CD4-positive, CD25-positive, alpha-beta regulatory T cell (primary cell): ENCODE measurements at places on chromosomes 13 and 19. TPM values are rescaled to one million over a fixed set of nuclear protein-coding genes. Genes with fewer than 3 reads are reported as not detected.
A peak's percentile ranks its signal among the peaks of the same experiment; 100 is the strongest.

- no peak for DNase-seq
Observed at GRCh38 chr13:64274481-64275217, 2859.0 kb upstream of the PCDH20 start.

IRGC gene
- not detected for total RNA-seq

APOC4 gene
- total RNA-seq = not detected

COLGALT1 gene
- 40.6 TPM for total RNA-seq

DNA sequence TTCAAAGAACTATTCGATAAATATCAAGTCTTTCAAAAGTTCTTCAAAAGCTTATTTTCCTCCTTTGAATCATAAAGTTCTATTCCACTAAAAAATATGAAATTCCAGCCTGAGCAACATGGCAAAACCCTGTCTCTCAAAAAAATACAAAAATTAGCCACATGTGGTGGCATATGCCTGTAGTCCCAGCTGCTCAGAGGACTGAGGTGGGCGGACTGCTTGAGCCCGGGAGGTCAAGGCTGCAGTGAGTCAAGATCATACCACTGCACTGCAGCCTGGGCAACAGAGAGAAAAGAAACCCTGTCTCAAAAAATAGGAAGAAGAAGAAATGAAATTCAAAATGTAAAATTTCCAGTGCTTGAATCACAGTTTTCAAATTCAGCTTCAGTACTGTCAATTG lies 24.6 kb downstream of the CAB39L start:
- DNase-seq = no peak

DNA sequence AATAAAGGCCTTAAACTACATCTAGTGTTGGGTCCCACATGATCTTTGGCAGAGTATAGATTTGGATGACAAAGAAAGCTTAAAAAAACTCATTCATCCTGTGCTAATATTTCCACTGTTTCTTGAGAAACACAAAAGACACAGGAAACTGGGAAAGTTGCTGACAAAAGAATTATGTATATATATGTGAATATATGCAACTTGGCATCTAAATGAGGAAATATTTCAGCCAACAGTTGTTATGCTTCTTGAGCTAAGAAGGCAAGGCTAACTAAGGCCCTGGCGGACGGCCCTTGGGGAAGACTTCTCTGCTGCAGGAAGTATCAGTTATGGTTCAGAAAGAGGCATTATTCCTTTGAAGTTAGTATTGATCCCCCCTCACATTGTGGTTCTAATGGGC lies 491.8 kb downstream of the DIAPH3 start:
- no peak for DNase-seq

CCDC159 gene
- 66.5 TPM for total RNA-seq

DNA sequence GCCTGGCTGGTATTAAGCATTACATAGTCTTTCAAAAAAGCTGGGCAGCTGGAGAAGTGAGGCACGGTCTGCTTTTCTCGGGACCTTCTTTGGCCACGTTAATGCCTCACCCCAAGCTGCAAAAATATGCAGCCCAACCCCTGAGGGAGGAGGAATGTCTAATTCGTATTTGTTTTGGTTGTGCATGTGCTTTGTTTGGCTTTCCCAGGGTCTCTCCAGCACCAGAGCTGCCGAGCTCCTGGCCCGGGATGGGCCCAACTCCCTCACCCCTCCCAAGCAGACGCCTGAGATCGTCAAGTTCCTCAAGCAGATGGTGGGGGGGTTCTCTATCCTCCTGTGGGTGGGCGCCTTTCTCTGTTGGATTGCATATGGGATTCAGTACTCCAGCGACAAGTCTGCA lies 7.9 kb downstream of the ATP12A start:
- no peak for DNase-seq

CCDC8 gene
- not detected for total RNA-seq

GRCh38 chr19:40380199-40381037 lies 9.6 kb downstream of the HIPK4 start:
- no peak for DNase-seq

DNA sequence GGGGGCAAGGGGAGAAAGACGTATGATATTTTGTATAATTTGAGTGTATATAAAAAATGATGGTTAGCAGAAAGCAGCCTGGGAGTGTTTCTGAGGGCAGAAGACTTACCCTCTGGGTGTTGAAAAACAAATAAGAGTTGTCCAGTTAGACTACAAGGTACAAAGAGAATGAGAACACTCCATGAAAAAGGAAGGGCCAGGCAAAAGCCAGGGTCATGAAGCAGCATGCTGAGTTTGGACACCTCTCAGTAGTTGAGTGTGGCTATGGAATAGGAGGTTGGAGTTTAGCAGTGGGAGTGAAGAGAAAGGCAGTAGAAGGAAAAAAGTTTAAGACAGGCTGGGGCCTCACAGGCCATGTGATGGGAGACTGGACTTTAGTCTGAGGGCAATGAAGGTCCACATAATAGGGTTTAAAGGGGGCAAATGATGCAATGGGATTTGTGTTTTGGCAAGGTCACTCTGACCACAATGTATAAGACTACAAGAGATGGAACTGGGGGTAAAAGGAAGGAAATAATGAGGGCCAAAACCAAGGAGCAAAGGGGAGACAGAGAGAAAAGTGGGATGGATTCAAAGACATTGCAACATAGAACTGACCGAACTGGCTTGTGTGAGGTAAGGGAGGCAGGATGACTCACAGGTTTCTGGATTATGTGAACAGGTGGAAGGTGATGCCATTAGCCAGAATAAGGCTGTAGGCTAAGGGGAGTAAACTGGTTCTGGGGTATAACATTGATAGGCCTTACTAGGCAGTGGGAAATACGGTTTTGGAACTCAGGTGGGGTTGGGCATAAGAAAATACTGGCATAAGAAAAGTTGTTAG lies 76.6 kb downstream of the SERP2 start:
- DNase-seq = no peak

PPP1R15A gene
- 840 TPM for total RNA-seq

GRCh38 chr19:1494115-1494815 lies 3.3 kb downstream of the REEP6 start:
- no peak for DNase-seq

GRCh38 chr13:76790980-76791819 lies 95.0 kb downstream of the KCTD12 start:
- no peak for DNase-seq

GRCh38 chr13:48492096-48492440 lies 40.8 kb downstream of the RCBTB2 start:
- no peak for DNase-seq

NOVA2 gene
- not detected for total RNA-seq

DACT3 gene
- not detected for total RNA-seq

DNA sequence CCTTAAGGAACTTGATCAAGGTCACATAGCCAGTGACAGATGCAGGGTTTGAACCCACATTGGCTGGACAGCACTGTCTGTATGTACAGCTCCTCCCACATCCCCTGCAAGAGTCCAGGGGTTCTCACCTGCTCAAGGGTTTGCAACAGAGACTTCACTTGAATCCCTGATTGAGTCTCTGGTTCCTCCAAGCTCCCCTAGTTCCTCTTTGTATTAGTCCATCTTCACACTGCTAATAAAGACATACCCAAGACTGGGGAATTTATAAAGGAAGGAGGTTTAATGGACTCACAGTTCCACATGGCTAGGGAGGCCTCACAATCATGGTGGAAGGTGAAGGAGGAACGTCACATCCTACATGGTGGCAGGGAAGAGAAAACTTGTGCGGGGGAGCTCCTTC lies 72.8 kb upstream of the CLDN10 start:
- DNase-seq = no peak

DNA sequence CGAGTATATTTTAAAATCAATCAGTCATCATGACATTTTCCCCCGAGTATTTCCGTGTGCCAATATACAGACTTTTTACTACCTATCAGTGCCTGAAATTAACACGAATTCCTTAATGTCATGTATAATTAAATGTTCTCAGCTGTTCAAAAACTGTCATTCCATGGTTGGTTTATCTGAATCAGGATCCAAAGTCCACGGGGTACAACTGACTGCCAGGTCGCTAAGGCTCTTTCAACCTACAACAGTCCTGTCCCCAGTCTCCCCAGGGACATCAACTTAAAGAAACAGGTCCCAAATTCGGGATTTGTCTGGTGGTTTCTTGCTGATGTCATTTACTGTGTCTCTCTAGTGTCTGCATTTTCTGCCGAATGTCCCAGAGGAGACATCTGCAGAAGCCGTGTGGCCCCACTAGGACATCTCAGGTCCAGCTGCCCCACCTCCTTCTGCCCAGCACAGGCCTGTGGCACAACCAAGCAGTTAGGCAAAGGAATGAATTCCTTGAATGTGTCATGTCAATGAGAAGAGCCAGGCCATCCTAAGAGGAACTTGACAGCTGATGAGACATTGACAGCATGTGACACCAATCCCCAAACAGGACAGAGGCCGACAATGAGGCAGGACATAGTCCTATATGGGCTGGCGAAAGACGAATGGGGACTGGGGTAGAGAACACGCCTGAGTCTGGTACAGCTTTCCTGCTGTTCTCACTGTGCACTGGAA lies 109.5 kb downstream of the STK24 start:
- DNase-seq = no peak

PCDH8 gene
- total RNA-seq = not detected

UBL3 gene
- 66.6 TPM for total RNA-seq

DNA sequence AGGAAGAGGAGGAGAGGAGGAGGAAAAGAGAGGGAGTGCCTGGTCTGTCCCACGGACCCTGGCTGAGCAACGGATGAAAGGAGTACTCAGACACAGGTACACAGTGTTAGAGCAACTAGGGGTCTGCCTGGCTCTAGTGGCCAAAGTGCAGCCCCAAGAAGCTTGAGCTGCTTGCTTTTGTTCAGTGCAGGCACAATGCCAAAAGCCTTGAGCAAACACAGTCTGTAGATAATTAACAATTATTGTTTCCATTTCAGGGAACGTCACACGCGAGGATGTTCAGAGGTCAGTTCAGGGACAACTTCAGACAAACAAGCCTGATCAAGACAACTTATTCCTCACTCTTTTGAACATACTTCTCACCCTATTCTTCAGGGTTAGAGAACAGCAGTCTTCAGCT lies 32.2 kb upstream of the ZNF726 start:
- no peak for DNase-seq

DNA sequence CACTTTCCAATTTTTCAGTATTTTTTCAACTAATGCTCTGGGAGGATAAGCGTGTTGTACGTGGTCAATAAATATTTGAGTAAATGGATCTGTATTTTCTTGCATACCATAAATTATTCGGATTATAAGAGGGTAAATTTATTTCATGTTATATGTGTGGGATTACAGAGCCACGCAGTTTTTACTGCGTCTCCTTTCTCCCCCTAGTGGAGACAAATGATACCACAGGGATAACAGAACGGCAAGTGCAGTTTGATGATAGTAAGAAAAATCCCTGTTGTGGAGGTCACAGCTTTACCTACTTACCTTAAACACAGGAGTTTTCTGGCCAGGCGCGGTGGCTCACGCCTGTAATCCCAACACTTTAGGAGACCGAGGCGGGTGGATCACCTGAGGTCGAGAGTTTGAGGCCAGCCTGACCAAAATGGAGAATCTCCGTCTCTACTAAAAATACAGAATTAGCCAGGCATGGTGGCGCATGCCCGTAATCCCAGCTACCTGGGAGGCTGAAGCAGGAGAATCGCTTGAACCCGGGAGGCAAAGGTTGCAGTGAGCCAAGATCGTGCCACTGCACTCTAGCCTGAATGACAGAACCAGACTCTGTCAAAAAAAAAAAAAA lies 16.8 kb downstream of the MBD3L2B start:
- DNase-seq = peak; percentile 54

BRME1 gene
- 1.7 TPM for total RNA-seq

CYTH2 gene
- 46.7 TPM for total RNA-seq

ZNF320 gene
- 5.6 TPM for total RNA-seq

- DNase-seq = no peak
Observed at GRCh38 chr19:7926727-7927604, 1.0 kb upstream of the CTXN1 start.

PRRG2 gene
- total RNA-seq = 0.84 TPM

DNA sequence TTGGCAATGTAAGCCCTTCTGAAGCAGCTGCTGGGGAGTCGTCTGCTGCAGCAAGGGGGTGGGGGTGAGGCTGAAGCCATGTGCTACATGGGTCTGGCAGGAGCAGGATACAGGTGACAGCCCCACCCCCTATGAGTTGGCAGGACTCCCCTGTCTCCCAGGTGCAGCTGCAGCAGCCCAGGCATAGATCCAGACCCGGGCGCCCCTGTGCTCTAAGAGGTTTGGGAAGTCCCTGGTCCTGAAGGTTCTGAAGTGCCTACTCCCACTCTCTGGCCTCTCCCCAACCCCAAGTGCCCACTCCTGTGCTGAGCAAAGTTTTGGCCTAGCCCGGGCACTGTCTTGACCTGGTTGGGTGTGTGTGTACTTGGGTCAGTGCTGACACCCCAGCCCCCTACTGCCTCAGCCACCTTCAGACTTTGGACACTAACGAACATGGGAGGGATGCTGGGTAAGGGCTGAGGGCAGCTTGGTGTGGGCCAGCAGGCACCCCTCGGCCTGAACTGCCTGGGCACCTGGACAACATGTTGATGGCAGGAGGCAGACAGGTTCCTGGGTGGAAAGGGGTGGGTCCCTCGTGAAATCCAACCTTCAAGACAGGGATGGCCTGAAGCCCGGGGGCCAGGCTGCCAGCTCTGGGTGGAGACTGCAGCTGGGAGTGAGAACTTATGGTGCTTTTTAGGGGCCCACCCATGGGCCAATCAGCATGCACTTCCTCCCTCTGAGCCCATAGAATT lies 54.1 kb upstream of the SLITRK6 start:
- no peak for DNase-seq

DNA sequence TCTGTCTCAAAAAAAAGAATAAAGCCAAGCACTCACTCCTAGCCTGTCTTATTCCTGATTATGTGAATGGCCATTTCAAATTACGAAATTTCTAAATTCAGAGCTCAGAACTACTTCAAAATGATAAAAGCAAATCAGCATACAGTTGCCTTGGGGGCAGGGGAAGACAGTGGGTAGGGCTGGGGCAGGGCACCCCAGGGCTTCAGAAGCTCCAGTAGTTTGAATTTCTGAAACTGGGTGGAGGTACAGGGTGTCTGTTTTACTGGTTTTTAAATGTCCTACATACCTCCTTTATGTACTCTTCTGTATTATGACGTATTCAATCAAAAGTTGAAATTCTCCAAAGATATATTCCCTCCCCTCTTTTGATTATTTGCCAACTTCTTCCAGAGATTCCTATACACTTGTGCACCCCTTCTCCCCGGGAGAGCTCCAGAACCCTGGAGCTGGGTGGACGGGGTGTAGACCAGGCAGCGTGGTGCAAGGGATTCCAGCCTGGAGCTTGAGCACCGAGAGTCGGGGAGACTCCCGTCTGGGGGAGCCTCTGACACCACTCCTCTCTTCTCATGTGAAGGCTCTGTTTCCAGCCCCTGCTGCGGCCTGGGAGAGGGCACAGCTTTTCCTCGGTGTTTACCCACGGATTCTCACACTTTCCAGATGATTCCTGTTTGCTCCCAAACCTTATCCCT lies 84.7 kb upstream of the GPR183 start:
- DNase-seq = no peak

GRCh38 chr13:63206461-63206860 lies 1790.8 kb upstream of the PCDH20 start:
- no peak for DNase-seq

- DNase-seq = peak; percentile 68
Observed at GRCh38 chr19:56309511-56310185, 5.0 kb downstream of the ZSCAN5A start.
